Activated CD4-positive, alpha-beta T cell treated with anti-CD3 and anti-CD28 coated beads for 1 hour (primary cell): ENCODE measurements at places on chromosomes 5 and 9.

GRCh38 chr5:143554187-143554717, 150.8 kb upstream of the NR3C1 start:
- DNase-seq, result no peak

- no peak for DNase-seq
Observed at GRCh38 chr9:131487001-131487400, 15.7 kb upstream of the POMT1 start.

GRCh38 chr9:135461936-135462335, 17.6 kb upstream of the PPP1R26 start:
- no peak for DNase-seq

GRCh38 chr5:59474324-59474723, 419.2 kb downstream of the PDE4D start:
- DNase-seq, result no peak

DNA sequence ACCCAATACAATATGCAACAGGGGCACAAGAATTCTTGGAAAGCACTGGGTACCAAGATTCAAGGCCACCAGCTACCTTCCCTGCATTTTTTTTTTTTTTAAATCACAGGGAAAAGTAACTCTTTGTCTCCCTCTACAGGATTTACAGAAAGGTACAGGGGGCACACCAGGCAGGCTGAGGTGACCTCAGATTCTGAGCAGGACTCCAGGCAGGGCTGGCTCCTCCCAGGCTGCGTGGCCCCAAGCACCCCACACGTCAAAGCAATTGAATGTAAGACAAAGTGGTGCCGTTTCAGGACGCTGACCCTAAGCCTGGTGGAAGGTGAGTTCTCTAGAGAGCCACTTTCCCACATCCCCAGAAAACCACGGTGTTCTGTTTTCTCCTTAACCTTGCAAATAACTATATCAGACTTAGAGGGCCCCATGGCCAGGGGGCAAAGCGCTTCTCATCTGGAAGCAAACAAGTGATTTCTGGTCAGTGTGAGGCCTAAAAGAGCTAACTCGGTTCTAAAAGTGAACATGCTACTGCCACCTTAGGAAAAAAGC, 222.6 kb downstream of the ROR2 start:
- DNase-seq, result no peak

DNA sequence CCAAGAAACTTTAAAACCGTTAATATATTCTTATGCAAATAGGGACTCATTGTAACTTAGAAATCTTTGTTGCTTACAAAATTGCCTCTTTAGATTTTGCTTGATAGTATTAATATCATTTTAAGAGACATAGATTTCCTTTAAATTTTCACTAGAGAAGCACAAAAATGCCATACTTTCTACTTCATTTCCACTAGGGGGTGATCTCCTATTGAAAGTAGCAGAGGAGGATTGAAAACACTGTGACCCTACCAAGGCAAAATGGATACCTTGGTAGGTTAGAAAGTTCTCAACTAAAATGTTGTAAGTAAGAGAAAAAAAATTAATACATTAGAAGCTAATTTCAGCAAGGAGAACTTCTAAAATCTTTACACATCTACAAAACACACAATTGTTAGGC, 204.9 kb downstream of the CHSY3 start:
- no peak for DNase-seq

DNA sequence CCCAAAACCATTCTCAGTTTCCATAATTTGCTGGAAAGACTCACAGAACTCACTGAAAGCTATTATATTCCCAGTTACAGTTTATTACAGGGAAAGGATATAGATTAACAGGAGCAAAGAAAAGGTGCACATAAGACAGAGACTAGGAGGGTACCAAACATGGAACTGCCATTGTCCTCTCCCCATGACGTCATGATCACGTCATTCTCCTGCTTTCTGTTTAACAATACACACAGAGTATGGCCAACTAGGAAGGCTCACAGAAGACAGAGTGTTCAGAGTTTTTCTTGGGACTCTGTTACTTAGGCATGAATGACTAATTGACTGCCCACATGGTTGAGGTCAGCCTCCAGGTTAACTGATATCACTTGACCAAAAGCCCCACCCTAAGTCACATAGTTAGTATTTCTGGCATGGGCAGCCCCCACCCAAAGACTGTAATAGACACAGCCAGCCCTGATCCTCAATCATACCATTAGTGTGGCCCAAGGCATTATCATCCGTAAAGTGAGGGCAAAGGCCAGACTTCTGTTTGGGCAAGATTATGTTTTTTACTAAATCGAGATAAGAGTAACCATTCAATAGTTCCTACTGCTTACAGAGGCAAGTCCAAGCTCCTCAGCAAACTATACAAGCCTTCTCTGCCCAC, 353.5 kb upstream of the POU5F2 start:
- no peak for DNase-seq

DNA sequence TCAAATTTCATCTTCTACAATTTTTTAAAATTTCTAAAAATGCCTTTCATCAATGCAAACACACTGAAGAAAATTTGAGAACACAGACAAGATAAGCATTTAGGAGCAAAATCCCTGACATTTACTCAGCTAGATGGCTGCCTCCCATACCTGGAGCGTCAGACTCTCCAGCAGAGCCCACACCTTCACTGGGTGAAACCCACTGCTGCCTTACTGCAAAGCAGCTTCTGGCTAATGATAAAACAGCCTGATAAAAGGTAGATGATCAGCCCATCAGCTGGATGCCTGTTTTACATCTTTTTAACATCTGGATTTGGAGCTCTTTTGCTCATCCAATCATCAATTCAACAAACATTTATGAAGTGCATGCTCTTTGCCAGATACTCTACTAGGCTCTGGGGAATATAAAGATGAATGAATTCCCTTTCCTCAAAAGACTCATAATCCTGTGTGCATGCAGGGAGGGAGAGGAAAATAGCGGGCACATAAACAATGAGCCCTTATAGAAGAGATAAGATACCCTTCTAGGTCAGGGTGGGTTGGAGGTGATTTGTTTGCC, 271.2 kb downstream of the SAXO1 start:
- no peak for DNase-seq

DNA sequence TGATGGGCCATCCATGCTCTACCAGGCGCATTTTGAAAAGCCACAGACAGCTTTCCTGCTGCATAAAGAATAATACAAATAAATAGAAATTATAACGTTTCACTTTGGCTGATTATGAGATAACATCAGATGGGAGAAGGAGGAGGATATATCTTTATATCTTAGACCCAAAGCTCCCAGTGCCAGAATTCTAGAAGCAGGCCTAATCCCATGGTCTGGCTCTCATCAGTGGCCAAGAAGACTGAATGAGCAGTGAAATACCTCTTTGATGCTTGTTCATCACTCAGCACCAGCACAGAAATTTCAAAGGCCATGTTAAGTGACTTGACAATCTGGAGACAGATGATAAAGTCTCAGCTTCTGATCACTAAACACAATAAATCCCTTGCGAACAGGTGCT, 107.6 kb downstream of the PPP2R2B start:
- DNase-seq, result no peak

DNA sequence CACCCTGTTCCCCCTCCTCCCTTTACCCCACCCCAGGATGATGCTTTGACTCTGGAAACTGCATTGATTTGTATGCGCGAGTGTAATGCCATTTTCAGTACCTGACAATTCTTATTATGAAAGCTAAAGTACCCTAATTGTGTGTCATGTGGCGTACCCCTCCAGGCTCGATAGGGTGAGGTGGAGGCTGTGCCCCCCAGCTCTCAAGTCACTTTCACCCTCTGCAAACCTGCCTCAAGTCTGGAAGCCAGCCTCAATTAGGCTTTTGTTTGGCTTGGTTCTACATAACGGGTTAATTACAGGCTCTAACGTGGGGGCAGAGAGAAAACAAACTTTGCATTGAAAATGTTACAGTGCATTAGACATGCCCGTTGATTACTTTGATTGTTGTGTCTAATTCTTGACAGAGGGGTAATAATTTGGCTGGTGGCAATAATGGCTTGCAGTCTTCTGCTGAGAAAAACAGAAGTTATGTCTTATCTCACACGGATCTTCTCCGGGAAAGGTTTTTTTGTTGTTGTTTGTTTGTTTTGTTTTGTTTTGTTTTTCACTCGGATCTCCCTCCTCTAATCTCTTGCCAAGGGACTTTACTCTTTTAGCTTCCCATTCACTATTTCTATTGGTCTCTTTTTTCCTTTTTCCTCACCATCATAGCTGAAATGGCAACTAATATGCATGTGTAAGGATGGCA, 12.6 kb downstream of the ISL1 start:
- DNase-seq, result no peak
